ENCODE measurements at places on chromosomes 12 and 14.

DNA sequence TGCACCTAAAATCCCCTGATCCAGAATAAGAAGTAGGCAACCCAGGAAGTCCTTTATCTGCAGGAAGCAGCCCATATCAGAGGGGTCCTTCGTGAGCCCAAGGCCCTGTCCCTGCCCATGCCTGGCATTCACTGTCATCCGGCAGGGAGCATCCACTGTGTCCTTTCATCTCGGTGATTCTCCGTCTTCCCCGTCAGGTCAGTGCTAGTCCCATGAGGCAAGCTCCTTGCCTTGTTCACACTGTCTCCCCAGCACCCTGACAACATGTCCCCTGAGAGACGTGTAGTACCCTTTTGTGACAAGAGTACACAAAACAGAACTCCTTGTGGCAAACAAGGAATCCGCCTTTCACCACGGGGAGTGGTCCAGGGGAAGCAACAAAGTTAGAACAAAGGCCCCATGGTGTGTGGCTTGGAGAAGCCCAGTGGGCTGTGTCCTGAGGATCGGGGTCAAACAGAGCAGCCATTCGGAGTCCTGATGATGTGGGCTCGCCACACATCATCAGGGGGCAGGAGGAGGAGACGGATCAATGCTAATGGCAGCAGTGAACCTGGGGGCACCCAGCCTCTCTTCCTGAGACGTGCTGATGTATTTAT, 112.1 kb downstream of the DICER1 start:
- peak overlapping the region; percentile 33 for H3K27ac ChIP-seq
- peak overlapping the region; percentile 21 for H3K4me3 ChIP-seq
- H3K4me1 ChIP-seq, result peaks cover 85% of the 10 kb centered on the region
- no peak for DNase-seq
- H3K36me3 ChIP-seq, result no peaks in the 10 kb centered on the region

GRCh38 chr14:55782166-55782565, 202.2 kb downstream of the KTN1 start:
- no peak overlapping the region for H3K4me3 ChIP-seq
- H3K27me3 ChIP-seq, result peaks cover 6% of the 10 kb centered on the region
- no peak for DNase-seq
- peaks cover 7% of the 10 kb centered on the region for H3K4me1 ChIP-seq
- no peak overlapping the region for H3K27ac ChIP-seq

- H3K4me3 ChIP-seq, result no peak overlapping the region
- peaks cover 6% of the 10 kb centered on the region for H3K27me3 ChIP-seq
- peaks cover 27% of the 10 kb centered on the region for H3K4me1 ChIP-seq
Measured at GRCh38 chr14:75315144-75315543, 36.5 kb downstream of the FOS start.

DNA sequence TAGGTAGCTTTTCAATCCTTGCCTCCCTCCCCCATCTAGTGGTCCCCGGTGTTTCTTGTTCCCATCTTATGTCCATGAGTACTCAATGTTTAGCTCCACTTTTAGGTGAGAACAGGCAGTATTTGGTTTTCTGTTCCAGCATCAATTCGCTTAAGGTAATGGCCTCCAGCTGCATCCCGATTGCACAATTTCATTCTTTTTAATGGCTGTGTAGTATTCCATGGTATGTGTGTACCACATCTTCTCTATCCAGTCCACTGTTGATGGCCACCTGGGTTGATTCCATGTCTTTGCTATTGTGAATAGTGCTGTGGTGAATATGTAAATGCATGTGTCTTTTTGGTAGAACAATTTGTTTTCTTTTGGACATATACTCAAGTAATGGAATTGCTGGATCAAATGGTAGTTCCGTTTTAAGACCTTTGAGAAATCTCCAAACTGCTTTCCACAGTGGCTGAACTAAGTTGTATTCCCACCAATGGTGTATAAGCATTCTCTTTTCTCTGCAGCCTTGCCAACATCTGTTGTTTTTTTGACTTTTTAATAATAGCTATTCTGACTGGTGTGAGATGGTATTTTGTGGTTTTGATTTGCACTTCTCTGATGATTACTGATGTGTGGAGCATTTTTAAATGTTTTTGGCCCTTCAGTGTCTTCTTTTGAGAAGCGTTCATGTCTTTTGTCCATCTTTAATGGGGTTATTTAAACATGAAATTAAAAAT, 34.2 kb upstream of the ASPG start:
- no peak overlapping the region for H3K4me3 ChIP-seq
- H3K36me3 ChIP-seq, result no peaks in the 10 kb centered on the region
- no peak for DNase-seq
- H3K27me3 ChIP-seq, result peaks cover 18% of the 10 kb centered on the region
- H3K27ac ChIP-seq, result no peak overlapping the region
- H3K4me1 ChIP-seq, result peaks cover 7% of the 10 kb centered on the region

DNA sequence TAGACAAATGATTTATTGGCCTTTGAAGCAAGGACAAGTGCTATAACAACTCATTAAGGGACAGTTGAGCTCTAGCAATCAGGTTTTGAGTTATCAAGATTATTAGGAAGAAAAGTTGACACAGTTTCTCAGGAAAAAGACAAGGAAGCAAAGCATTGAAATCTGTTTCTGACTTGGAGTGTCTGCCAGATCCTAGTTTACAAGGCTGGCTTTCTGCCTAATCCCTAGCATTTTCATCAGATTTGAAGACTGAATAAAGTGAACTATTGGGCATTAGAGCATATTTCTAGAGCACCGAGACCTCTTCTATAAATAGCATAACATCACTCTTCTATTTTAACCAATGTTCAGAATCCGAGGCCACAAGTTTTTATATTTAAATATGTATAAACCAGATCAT, 7.0 kb downstream of the SYT1 start:
- no peaks in the 10 kb centered on the region for H3K27me3 ChIP-seq
- H3K27ac ChIP-seq, result no peak overlapping the region
- peaks cover 32% of the 10 kb centered on the region for H3K4me1 ChIP-seq
- H3K4me3 ChIP-seq, result no peak overlapping the region
- DNase-seq, result no peak

GRCh38 chr12:113548467-113548866, 76.8 kb upstream of the LHX5 start:
- no peaks in the 10 kb centered on the region for H3K36me3 ChIP-seq
- H3K4me3 ChIP-seq, result peak overlapping the region; percentile 3
- peaks cover 36% of the 10 kb centered on the region for H3K27me3 ChIP-seq

- no peak overlapping the region for H3K4me3 ChIP-seq
- DNase-seq, result no peak
- peaks cover 39% of the 10 kb centered on the region for H3K4me1 ChIP-seq
- H3K27ac ChIP-seq, result peak overlapping the region; percentile 29
- H3K27me3 ChIP-seq, result peaks cover 51% of the 10 kb centered on the region
Measured at GRCh38 chr12:113086249-113087164, 30.0 kb downstream of the DTX1 start.

GRCh38 chr14:95254288-95254687, 65.4 kb downstream of the CLMN start:
- peaks cover 64% of the 10 kb centered on the region for H3K4me1 ChIP-seq
- DNase-seq, result no peak
- H3K4me3 ChIP-seq, result no peak overlapping the region
- H3K27me3 ChIP-seq, result peaks cover 11% of the 10 kb centered on the region
- no peak overlapping the region for H3K27ac ChIP-seq

GRCh38 chr12:9343731-9344130, 135.5 kb upstream of the PZP start:
- peaks cover 61% of the 10 kb centered on the region for H3K4me1 ChIP-seq
- no peaks in the 10 kb centered on the region for H3K27me3 ChIP-seq
- peak overlapping the region; percentile 78 for H3K27ac ChIP-seq
- peaks cover 17% of the 10 kb centered on the region for H3K36me3 ChIP-seq
- no peak for DNase-seq
- no peak overlapping the region for H3K4me3 ChIP-seq

- H3K4me3 ChIP-seq, result no peak overlapping the region
- no peak overlapping the region for H3K27ac ChIP-seq
- no peaks in the 10 kb centered on the region for H3K36me3 ChIP-seq
- no peak for DNase-seq
Measured at GRCh38 chr14:87542288-87542687, 450.7 kb downstream of the GALC start.

DNA sequence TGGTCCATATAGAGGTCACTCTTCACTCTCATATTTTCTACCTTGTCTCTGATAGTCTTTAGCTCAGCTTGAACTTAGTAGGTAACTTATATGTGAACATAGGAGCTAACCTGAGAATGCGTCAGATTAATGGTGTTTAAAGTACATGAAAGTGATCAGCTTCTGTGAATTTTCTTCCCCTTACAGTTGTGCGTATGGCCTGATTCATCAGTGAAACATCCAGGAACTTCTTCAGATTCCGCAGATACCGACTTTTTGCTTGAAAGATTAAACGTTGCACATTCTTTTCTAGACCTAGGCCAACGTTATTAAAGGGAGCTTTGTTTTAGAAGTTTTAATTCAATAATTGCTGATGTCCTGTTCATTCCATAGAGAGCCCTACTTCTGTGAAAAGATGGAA, 1945.1 kb upstream of the SEL1L start:
- no peaks in the 10 kb centered on the region for H3K36me3 ChIP-seq
- DNase-seq, result no peak
- no peak overlapping the region for H3K4me3 ChIP-seq
- no peaks in the 10 kb centered on the region for H3K27me3 ChIP-seq
- no peak overlapping the region for H3K27ac ChIP-seq

- no peak for DNase-seq
- peaks cover 52% of the 10 kb centered on the region for H3K4me1 ChIP-seq
- H3K27ac ChIP-seq, result no peak overlapping the region
- peaks cover 4% of the 10 kb centered on the region for H3K36me3 ChIP-seq
Measured at GRCh38 chr14:89427426-89428172, 10.6 kb upstream of the FOXN3 start.

DNA sequence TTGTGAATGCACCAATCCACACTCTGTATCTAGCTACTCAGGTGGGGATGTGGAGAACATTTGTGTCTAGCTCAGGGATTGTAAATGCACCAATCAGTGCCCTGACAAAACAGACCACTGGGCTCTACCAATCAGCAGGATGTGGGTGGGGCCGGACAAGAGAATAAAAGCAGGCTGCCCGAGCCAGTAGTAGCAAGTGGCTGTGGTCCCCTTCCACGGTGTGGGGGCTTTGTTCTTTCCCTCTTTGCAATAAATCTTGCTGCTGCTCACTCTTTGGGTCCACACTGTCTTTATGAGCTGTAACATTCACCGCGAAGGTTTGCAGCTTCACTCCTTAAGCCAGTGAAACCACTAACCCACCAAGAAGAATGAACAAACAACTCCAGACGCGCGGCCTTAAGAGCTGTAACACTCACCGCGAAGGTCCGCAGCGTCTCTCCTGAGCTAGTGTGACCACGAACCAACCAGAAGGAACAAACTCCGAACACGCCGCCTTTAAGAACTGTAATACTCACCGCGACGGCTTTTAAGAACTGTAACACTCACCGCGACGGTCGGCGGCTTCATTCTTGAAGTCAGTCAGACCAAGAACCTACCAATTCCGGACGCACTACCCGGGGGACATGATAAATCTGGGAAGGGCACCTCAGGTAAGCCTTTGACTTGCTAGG, 4.6 kb upstream of the LDHB start:
- no peak for DNase-seq
- no peak overlapping the region for H3K27ac ChIP-seq
- no peak overlapping the region for H3K4me3 ChIP-seq
- H3K27me3 ChIP-seq, result peaks cover 4% of the 10 kb centered on the region
- no peaks in the 10 kb centered on the region for H3K36me3 ChIP-seq

- peaks cover 62% of the 10 kb centered on the region for H3K4me1 ChIP-seq
- H3K36me3 ChIP-seq, result no peaks in the 10 kb centered on the region
- DNase-seq, result no peak
- H3K27me3 ChIP-seq, result peaks cover 2% of the 10 kb centered on the region
Measured at GRCh38 chr14:35351897-35352273, 52.7 kb downstream of the NFKBIA start.

GRCh38 chr12:95205016-95205624, 12.1 kb downstream of the FGD6 start:
- peaks cover 46% of the 10 kb centered on the region for H3K36me3 ChIP-seq
- H3K4me1 ChIP-seq, result peaks cover 59% of the 10 kb centered on the region
- DNase-seq, result no peak

DNA sequence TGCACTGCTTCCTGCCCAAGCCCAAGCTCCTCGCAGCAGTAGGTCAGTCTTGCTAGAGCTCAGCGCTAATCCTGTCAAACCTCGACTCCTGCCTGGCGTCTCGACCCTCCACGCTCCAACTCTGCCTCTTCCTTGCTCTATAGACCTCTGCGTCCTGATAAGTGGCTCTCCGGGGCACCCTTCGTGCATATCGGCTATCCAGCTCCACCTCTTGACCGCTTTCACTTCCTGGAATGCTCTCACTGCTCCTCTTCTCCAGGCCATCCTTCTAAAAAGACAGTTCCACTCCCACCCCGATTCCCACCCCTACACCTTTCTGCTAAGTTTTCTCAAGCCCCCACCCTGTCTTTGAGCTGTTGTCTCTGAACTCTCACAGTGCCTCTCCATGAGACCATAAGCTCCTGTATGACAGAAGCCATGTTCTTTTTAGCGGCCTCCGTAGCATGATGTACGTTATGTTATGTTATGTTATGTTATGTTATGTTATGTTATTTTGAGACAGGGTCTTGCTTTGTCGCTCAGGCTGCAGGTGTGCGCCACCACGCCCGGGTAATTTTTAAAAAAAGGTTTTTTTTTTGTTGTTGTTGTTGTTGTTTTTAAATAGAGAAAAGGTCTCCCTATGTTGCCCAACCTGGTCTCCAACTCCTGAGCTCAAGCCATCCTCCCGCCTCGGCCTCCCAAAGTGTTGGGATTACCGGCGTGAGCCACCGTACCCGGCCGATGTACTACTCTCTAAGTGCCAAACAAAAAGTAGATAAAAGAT, 601 bp downstream of the COX14 start:
- no peaks in the 10 kb centered on the region for H3K27me3 ChIP-seq
- DNase-seq, result no peak
- H3K27ac ChIP-seq, result peak overlapping the region; percentile 99
- peak overlapping the region; percentile 97 for H3K4me3 ChIP-seq
- peaks cover 56% of the 10 kb centered on the region for H3K4me1 ChIP-seq
- H3K36me3 ChIP-seq, result peaks cover 15% of the 10 kb centered on the region

DNA sequence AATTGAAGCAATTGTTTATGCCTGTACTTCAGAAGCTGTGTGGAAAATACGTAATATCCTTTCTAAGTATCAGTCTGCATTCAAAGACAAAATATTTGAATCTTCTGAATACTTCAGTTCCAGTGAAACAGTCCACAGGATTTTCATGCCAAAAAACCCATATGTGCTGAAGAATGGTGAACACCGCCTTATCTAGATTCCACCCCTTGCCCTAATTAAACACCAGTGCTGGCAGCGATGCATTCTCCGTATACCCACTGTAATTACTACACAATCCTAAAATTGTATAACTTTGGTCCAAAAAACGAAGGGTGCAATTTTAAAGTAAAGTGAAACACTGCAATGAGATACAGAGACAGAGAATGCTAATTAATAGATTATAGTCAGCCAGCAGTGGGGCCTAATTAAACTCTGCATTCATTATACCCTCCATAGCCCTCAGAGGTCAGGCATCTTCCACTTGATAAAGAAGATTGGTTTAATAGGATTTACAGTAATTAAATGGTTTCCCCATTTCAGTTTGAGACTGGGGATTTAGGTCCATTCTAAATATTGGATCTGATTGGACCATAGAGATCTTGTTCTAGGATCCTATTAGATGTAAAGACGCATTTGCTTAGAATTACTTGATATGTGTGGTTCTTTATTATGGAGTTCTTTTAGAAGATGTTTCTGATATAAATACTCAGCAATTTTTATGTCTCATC, 43.9 kb downstream of the ERC1 start:
- H3K4me3 ChIP-seq, result no peak overlapping the region
- peaks cover 54% of the 10 kb centered on the region for H3K36me3 ChIP-seq
- H3K27me3 ChIP-seq, result no peaks in the 10 kb centered on the region
- DNase-seq, result no peak
- H3K27ac ChIP-seq, result peak overlapping the region; percentile 39

GRCh38 chr12:18824287-18824686, 86.4 kb downstream of the CAPZA3 start:
- no peak overlapping the region for H3K27ac ChIP-seq
- H3K27me3 ChIP-seq, result no peaks in the 10 kb centered on the region
- DNase-seq, result no peak
- no peaks in the 10 kb centered on the region for H3K36me3 ChIP-seq
- no peak overlapping the region for H3K4me3 ChIP-seq

Data from nephron progenitor cell (in vitro differentiated cells).